Heart left ventricle (tissue), 16 donors: ENCODE measurements at places on chromosomes 16 and 17.

GRCh38 chr16:54687043-54687899, 243.4 kb upstream of the IRX5 start:
- DNase-seq = no peak

GRCh38 chr17:62478424-62478879, at the start of gene TLK2:
Gene TLK2 (plus strand): TSS chr17:62478825. CDS start chr17:62481126, 2,301 bp downstream.
- DNase-seq = peak; percentile 90

DNA sequence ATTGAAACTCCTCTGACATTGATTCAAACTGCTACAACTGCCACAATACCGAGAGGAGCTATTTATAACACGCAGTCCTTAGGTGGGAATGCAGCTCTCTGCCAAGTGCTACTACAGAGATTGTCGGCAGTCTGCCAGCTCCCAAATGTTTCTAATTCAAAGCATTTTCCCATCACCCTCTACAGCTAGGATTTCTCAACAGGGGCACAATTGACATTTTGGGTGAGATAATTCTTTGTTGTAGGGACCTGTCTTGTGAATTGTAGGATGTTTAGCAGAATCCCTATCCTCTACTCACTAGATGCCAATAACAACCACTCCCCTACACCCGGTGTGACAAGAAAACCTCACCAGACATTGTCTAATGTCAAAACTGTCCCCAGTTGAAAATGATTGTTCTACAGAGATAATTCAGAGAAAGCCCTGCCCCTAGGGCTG, 7.8 kb upstream of the N4BP1 start:
- DNase-seq = peak; percentile 77

DNA sequence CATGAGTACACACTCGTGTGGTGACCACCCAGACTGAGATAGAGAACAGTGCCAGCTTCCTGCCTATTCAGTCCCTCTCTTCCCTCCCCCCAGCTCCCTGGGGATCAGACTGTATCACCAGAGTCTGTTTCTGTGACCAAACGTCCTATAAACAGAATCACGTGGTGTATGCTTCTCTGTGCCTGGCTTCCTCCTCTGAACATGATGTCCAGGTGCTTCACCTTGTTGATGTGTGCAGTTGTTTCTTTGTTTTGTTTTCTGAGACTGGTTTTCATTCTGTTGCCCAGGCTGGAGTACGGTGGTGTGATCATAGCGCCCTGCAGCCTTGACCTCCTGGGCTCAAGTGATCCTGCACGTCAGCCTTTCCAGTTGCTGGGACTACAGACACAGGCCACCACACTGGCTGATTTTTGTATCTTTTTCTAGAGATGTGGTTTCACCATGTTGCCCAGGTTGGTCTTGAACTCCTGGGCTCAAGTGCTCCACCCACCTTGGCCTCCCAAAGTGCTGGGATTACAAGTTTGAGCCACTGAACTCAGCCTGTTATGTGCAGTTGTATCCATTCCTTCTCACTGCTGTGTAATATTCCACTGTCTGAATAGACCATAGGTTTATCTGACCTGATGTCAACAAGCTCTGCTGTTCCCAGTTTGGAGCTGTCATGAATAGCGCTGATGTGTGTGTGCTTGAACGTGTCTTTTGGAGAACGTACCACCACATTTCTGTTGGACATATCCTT, 28.9 kb upstream of the PRM1 start:
- no peak for DNase-seq

DNA sequence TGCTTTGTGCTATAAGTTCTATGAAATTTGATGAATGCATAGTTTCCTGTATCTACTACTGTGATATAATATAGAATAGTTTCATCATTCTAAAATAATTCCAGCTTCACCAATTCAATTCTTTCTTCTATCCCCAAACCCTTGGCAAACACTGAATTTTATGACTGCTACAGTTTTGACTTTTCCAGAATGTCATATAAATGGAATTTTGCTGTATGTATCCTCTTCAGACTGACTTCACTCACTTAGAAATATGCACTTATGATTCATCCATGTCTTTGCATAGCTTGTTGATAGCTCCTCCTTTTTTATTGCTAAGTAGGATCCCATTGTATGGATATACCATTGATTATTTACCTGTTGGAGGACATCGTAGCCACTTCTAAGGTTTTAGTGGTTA, 89.1 kb upstream of the HS3ST3A1 start:
- DNase-seq = no peak

GRCh38 chr17:81844327-81844851, 9.5 kb upstream of the PPP1R27 start:
- DNase-seq = no peak

- no peak for DNase-seq
Measured at GRCh38 chr16:83906683-83907082, 7.8 kb downstream of the MLYCD start.

- no peak for DNase-seq
Measured at GRCh38 chr17:61087024-61087423, 312.6 kb upstream of the TBX2 start.

- no peak for DNase-seq
Measured at GRCh38 chr17:17814162-17815061, 22.4 kb downstream of the SREBF1 start.

- peak; percentile 70 for DNase-seq
Measured at GRCh38 chr17:31843070-31843745, 15.8 kb downstream of the COPRS start.

GRCh38 chr16:89815639-89816348, 653 bp downstream of the FANCA start:
- peak; percentile 11 for DNase-seq

- peak; percentile 64 for DNase-seq
Measured at GRCh38 chr17:74757502-74757901, 9.1 kb downstream of the NHERF1 start.

DNA sequence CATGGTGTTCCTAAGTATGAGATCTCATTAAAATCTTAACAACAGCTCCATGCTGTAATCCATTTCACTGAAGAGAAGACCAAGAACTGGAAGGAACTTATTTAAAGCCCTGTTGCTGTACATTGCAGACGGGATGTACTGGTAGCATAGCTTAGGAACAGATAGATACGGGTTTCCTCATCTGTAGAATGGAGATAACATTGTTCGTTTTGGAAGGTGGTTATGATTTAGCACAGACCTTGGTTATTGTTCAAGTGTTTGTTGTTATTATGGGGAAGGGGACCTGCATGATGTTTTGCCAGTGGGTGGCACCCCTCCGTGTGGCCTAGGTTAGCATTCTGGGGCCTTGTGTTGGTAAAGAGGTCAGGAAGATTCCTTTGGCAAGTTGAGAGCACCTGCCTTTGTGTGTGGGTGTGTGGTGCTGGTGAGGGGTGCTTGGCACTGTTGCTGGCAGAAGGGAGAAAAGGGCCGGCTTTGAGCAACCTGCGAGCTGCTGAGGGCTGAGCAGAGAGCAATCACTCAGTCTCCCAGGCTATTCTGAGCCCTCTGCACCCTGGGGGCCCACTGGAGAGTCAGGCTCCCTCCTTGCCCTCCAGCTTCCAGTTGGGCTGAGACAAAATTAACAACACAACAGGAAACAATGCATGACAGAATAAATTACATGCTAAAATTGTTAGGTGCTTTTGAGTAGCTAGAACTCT, 2.3 kb downstream of the TAOK2 start:
- DNase-seq = peak; percentile 19
